ENCODE measurements at places on chromosomes 13 and 19.

DNA sequence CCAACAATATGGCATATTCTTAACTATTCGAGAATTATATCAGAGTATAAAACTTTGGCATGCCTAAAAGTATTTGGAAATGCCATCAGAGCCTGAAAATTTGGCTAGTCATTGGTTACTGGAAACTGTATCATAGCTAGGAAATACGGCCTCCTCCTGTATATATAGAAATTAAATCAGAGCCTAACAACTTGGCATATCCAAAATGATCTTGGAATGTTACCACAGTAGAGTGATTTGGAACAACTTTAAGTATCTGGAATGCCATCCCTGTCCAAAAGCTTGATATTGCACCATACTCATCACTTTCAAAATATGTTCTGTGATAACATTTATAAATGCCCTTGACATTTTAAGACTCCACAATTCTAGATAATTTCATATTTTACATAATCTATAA, 335.8 kb downstream of the SLITRK1 start:
- peak; percentile 2 for DNase-seq

DNA sequence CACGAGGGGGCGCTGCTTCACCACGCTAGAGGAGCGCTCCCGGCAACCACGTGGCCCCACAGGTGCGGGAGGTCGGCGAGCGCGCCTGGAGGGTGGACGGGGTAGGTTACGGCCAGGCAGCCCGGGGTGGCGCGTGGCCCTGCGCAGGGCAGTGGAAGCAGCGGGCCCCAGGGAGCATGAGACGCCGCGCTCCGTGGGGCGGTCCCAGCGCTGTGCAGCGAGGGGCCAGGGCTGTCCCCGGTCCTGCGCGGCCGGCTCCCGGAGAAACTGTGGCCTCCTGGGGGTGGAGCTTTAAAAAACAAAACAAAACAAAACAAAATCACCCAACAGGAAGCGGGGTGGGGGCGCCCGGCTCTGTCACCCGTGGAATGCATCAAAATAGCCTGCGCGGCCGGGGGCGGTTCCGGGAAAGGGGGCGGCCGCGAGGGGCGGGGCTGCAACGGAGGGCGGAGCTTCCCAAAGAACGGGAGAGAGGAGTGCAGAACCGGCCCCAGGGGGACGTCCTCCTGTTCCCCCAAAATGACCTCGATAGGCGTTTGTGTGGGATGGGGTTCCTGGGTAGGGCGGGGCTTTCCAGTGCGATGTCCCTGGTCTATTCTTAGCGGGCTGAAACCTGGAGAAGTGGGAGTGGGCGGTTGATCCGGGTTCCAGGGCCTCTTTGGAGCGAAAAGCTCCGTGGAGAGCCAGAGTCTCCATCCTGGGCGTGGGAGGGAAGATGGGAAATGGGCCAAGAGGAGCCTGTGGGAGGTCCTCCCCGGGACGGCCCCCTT, 27.3 kb downstream of the NUMBL start:
- DNase-seq = peak; percentile 95

GRCh38 chr13:89687066-89687465, 1660.4 kb upstream of the MIR17HG start:
- DNase-seq = no peak

- DNase-seq = peak; percentile 82
Observed at GRCh38 chr19:56476651-56477428, at the start of gene ZNF667. ZNF667 (minus strand) TSS chr19:56477345; CDS start chr19:56462370, 14,975 bp downstream.

- DNase-seq = peak; percentile 49
Observed at GRCh38 chr19:49712397-49712859, 21.5 kb downstream of the CPT1C start.

DNA sequence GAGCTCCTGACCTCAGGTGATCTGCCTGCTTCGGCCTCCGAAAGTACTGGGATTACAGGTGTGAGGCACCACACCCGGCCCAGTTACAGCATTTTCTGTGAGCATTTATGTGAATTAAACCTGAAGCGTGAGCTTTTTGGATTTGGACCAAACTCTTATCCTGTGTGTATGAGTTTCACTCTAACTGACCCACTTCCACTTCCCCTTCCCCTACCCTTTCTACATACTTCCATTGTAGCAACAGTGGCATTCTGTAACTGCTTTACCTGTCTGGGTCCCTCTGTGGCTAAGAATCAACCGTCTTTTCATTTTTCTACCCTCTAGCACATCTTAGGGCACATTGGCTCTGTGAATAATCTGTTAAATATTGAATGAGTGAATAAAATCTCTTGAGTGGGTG, 16.2 kb downstream of the FRY start:
- no peak for DNase-seq

- no peak for DNase-seq
Observed at GRCh38 chr13:73173279-73173811, 114.5 kb downstream of the KLF5 start.

- DNase-seq = no peak
Observed at GRCh38 chr19:3470500-3471128, 9.7 kb downstream of the SMIM24 start.

DNA sequence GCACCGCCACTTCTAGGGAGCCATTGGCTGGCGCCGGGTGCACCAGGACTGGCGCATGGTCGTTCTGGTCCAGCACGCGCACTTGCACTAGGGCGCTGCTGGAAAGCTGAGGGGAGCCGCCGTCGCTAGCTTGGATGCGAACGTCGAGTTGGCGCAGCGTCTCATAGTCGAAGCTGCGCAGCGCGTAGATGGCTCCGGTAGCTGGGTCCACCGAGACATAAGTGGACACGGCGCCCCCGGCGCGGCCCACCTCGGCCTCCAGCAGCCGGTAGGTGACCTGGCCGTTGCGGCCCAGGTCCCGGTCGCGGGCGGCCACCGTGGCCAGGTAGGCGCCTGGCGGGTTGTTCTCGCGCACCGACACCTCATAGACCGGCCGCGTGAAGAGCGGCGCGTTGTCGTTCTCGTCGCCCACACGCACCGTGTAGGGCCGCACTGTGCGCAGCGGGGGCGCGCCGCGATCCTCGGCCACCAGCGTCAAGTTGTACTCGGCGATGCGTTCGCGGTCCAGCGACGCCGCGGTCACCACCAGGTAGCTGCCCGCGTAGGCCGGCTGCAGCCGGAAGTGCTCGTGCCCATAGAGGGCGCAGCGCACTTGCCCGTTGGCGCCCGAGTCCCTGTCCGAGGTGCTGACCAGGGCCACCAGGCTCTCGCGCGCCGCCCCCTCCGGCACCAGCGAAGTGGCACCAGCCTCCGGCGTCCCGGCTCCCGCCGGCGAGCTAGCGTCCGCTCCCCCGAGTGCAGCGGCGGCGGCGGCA, 1.7 kb downstream of the PCDH8 start:
- DNase-seq = no peak

DNA sequence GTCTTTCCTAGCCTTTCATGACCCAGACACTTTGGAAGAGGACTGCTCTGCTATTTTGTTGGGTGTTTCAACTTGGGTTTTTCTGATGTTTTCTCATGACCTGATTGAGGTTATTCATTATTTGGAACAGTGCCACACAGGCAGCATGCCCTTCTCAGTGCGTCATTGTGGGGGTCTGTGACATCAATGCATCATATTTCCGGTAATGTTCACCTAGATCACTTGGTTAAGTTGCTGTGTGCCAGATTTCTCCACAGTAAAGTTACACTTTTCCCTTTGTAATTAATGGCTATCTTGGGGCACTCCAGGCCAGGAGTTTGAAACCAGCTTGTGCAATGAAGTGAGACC, 124.4 kb downstream of the SIPA1L3 start:
- DNase-seq = no peak

GRCh38 chr13:111467111-111467890, 146.9 kb downstream of the TEX29 start:
- no peak for DNase-seq

DNA sequence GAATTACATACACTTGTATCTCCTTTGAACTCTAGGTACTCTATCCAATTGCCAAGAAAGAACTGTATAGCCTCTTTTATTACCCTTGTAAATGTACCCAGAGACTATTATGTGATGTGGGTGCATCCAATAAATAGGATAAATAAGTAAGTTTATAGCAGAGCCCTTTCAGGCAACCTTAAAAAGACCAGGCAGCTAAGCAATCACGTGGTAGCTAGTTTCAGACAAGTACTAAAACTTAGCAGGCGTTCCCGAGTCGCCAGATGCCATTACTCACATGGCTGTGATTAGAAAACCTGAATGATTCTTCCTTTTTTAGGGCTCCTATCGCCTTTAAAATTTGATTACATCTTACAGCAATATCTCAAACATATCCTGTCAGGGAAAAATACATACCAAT, 1303.0 kb downstream of the EFNB2 start:
- no peak for DNase-seq

DNA sequence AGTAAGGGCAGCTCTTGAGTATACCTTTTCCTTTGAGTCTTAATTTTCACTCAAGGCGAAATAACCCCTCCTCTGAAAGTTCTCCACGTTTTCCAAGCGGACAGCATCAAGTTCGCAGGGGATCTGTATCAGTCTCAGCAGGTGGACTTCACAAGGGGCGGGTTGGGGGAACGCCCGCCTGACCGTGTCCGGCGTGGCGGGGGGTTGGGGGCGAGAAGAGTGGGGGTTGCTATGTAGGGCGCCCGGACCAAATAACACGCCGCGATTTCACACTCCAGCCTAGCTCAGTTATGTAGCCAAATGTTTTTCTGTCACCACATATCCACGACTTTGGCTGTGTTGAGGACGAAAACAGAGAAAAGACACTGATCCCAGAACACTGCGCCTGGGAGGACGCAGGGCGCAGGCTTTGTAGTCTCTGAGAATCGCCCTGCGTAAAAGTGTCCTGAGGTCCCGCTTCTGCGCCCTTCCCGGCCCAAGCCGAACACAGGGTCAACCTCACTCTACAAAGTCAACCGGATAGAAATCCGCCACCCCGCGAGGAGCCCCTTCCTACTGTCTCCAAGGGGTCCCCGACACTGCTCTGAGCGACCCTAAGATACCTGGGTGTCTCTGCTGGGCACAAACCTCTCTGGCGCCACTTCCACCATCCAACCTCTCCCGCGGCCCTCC, 524 bp downstream of the RUBCNL start:
- DNase-seq = peak; percentile 16

GRCh38 chr19:39474139-39474620, 6.5 kb upstream of the TIMM50 start:
- peak; percentile 74 for DNase-seq

DNA sequence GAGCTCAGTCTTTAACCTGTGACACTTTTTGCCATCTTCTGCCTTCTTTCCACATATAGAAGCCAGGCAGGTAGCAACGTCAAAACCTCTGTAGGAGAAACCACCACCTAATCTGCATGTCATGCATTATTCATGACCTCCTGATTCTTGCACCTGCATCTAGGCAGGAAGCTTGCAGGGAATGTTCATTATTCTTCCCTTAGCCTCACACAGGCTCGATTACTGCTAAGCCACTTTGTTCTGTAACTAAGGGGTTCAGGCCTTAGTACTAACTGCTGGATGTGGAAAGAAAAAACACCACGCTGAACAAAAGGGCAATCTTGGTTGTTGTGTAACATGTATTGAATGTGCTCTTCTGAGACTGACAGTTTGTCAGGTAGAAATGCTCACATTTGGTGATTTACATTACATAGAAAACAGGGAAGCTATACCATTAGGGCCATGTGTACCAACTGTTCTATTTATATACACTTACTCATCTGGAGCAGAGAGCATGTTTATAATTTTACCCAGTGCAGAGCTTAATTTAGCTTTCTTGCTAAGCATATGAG, 366.9 kb downstream of the KLF12 start:
- DNase-seq = peak; percentile 19

GRCh38 chr13:22080832-22081231, 410.0 kb downstream of the FGF9 start:
- DNase-seq = no peak

- DNase-seq = peak; percentile 59
Observed at GRCh38 chr19:12913011-12913561, 6.0 kb downstream of the SYCE2 start.

GRCh38 chr19:14377883-14378328, 3.3 kb upstream of the ADGRE5 start:
- DNase-seq = no peak

DNA sequence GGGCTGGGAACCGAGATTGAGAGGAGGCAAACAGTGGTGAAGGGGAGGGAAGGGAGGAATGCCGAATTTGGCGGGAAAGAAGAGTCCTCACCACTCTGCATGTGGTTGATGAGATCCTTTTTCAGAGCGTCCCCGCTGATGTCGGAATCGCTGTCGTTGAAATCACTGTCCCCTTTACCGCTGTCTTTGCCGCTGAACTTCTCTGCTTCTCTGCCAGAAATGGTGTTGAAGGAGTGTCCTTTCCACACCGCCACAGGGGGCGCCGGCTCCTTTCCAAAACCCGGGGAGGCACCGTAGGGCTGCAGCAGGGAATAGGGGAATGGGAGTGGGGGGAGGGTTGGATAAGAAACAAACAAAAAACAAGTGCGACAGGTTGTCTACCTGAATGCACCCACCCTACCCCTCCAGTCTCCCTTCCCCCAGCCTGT, 3.1 kb downstream of the PCDH8 start:
- no peak for DNase-seq

- peak; percentile 7 for DNase-seq
Observed at GRCh38 chr13:72180253-72180952, 313.4 kb upstream of the DACH1 start.

DNA sequence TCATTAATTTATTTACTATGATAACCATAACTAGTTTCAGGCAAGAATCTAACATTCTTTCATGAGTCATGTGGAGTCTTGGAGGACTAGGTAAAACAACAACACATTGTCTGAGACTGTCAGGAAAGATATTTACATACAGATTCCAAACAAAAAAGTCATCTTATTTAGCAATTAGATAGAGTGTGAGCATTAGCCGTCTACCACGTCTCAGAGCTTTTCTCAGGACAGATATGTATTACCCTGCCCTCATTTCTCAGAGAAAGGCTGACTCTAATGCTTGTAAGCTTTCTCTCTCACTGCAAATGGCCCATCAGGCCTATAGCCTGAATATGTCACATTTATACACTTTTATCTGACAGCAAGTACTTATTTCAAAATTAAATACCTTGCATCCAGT, 312.1 kb upstream of the PCDH20 start:
- peak; percentile 6 for DNase-seq

GRCh38 chr13:30744056-30744680, 8.8 kb downstream of the ALOX5AP start:
- peak; percentile 32 for DNase-seq

- peak; percentile 99 for DNase-seq
Observed at GRCh38 chr19:45730368-45731288, at the start of gene FBXO46. FBXO46 (minus strand) TSS chr19:45730896; CDS start chr19:45713495, 17,401 bp downstream.

DNA sequence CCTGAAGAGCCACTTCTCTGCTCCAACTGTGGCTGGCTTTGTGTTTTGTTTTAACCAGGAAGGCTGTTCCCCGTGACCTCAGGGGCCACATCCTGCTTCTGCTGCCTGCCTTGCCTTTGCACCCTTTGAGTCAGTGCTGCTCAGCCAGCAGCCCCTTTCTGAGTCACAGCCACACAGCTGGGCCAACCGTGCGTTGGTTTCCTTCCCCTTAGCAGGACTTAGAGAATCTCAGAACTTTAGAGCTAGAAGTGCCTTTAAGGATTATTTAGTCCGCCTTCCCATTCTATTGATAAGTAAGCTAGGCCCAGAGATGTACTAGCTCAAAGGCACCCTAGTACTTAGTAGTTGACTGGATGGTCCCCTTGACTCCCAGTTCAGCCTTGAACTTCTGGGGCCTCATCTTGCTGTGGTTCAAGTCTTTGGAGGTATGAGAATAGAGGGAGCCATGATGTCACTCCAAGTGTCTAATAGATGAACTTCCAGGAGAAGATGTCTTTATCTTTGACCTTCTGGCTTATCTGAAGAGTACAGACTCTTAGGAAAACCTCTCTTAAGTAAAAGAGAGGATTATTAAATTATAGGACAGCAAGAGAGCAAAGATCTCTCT, 8.0 kb downstream of the RGCC start:
- peak; percentile 20 for DNase-seq

- DNase-seq = peak; percentile 91
Observed at GRCh38 chr19:48391100-48392005, at the start of gene KDELR1. KDELR1 (minus strand) TSS chr19:48391551; CDS start chr19:48391358, 193 bp downstream.
